ENCODE measurements at places on chromosomes 13 and 19.

DNA sequence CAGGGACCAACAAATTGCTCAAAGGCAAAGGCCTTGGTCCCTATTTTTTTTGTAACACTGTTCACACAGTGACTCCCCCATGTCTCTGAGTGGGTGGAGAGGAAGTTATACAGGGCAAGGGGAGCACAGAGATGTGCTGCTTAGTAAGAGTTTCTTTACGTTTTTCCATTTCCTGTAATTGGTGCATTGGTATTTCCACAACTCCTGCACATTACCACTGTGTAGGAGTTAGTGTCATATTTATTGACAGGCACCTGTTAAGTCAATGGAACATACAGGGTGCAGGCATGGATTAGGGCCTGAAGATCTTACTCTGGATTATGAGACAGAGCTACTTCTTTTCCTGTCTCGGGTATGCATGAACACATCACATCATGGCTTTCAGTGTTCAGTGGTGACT is 45.2 kb downstream of the SOX21 start:
- no peak for DNase-seq

DNA sequence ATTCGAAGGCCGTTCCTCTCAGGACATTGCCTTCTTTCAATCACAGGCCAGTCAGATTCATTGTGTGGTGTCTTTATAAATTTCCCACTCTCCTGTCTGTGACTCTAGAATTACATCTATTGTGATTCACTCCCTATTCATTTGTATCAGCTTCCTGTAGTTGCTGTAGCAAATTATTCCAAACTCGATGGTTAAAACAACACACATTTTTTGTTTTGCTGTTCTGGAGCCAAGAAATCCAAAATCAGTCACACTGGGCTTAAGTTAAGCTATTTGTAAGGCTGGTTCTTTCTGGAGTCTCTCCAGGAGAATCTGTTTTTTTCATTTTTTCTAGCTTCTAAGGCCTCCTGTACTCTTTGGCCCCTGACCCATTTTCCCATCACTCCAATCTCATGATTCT is 1487.0 kb upstream of the SLC10A2 start:
- DNase-seq = peak; percentile 29

DNA sequence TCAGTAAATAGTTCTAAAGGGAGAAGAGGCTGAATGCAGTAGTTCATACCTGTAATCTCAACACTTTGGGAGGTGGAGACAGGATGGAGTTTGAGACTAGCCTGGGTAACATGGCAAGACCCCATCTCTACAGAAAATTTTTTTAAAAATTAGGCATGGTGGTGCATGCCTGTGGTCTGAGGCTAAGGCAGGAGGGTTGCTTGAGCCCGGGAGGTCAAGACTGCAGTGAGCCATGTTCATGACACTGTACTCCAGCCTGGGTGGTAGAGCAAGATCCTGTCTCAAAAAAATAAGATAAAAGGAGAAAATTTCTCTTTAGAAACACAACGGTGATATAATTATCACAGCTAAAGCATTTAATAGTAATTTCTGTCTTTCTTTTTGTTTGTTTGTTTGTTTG is 57.1 kb downstream of the SIPA1L3 start:
- no peak for DNase-seq

- DNase-seq = no peak
Measured at GRCh38 chr13:99514801-99515200, 13.5 kb downstream of the TM9SF2 start.

DNA sequence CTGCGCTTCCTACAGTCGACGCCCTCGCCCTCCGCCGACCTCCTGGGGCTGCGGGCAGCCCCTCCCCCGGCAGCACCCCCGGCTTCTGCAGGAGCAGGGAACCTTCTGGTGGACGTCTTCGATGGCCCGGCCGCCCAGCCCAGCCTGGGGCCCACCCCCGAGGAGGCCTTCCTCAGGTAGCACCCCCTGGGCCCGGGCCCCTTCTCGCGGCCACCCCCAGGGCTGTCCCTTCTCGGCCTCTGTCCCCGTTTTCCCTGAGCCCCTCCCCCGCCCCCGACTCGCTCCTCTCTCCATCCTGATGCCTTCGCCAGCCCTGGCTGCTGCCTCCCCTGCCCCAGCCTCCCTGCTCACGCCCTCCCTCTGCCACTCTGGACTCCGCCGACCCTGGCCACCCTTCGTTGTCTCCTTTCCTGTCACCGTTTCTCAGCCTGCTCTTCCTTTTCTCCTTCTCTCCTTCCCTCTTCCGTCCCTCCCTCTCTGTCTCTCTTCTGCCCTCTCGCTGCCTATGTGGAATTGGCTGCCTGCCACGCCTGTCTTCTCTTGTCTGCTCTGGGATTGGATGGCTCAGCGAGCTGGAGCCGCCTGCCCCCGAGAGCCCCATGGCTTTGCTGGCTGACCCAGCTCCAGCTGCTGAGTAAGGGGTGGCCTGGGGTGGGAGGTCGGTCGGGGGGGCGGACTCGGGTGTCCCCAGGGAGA is 11.0 kb downstream of the FUZ start:
- no peak for DNase-seq

DNA sequence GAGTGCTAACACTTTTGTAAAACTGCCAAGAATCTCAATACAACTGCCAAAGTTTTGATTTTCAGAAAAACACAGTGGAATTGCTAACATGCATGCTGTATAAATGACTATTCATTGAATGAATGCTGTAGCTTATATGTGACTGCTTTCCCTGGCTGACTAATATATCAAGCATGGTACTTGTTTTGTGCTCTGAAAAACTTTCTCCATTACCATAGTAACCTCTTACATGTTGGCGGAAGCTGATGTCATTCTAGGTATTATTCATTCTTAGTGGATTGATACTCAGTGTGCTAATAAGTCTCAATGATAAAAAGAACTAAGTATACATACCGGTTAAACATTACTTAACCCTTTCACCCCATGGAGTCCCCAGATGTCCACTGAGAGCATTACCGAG is 166.1 kb upstream of the MYO16 start:
- peak; percentile 51 for DNase-seq

DNA sequence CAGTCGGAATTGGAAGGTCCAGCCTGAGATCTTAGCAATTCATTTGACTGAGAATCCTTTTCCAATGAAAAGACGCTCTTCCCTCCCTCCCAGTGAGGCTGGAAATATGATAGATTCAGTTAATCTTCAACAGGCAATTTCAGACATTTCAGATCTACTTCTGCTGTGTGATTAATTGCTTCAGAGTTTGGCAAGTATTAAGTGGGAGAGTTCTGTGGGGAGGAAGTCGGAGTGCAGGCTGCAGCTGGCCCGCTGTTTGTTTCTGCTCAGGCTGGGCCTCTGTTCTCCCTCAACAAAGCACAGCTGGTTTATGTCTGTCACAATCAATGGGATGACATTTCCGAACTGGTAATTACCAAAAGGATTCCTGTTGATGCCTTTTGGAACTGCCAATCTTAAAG is 178.2 kb downstream of the NDFIP2 start:
- DNase-seq = no peak

DNA sequence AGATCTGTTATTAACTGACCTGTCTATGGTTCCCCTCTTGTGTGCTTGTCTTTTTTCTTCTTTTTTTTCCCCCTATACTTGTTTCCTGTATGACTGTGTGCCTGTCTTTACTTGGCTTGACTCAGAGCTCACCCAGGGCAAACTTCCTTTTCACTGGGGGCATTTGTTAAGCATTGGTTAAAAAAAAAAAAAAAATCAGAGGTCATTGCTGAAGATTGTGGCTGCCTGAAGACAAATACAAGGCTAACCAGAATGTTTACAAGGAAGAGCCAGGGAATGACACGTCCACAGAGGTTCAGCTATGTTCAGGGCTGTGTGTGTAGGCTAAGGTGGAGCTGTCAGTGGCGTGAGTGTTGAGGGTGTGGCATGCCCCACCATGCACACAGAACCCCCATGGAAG is 47.1 kb downstream of the LNX2 start:
- no peak for DNase-seq

DNA sequence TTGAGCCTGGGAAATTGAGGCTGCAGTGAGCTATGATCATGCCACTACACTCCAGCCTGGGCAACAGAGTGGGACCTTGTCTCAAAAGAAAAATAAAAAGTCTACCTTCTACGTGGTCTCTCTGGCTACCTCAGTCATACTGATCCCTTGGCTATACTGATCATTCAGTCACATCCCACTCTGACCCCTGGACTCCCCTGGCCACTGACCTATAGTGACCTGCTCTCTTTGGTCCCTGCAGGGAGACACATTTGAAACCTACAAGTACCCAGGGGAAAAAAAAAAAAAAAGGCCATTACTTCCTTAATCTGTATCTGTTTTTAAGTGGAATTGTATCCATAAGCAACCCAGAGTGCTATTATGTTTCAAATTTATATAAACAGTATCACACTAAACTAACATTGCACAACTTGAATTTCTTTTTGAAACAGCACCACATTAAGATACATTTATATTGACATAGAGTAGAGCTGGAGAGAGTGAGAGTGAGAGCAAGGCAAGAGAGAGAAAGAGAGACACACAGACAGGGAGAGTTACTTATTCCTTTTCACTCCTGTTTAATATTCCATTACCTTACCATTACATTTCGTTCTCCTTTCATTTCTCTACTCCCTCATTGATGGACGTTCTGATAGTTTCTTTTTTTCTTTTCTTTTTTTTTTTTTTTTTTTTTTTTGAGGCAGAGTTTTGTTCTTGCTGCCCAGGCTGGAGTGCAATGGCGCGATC is 23.7 kb upstream of the CERS4 start:
- no peak for DNase-seq

DNA sequence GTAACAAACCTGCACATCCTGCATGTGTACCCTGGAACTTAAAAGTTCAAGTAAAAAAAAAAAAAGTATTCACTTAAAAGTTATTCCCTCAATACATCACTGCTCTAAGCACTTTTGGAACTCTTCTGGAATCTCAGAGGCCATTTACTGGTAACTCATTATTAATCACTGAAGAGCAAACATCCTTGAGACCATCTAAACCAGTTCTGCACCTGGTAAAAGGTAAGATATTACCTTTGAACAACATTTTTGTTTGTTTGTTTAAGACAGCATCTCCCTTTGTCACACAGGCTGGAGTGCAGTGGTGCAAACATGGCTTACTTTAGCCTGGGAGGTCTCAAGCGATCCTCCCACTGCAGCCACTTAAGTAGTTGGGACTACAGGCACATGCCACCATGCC is 16.7 kb downstream of the UGGT2 start:
- DNase-seq = no peak

DNA sequence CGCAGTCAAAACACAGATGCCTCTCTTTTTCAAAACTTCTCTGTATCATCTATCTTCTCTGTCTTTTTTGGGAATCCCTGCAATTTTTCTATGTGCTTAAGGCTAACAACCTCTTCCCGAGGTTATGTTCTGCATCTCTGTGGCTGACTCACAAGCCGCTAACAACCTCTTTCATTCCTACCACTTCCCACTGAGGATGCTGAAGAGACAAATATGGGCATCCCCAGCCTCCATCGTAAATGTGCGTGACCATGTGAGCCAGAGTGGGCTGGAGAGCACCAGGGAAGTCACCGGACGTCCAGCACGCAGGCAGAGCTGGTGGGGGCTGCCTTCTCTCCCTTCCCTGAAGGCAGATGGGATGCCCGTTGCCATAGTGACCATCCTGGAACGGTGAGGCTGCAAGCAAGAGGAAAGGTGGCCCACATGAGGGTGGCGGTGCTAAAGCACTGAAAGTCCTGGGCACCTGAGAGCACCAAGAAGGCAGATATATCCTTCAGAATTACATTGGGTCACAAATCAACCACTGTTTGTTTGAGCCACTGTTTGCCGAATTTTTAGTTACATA is 122.8 kb downstream of the SHISA2 start:
- DNase-seq = no peak

GRCh38 chr13:91659256-91660075 is 261.0 kb downstream of the GPC5 start:
- no peak for DNase-seq

- no peak for DNase-seq
Measured at GRCh38 chr13:41605319-41606285, 148.3 kb downstream of the RGCC start.

- DNase-seq = no peak
Measured at GRCh38 chr19:40217934-40218890, at the start of gene TTC9B. Gene TTC9B (minus strand): TSS chr19:40218384. CDS start chr19:40218381, 3 bp downstream.

GRCh38 chr19:991174-991931 is 7.2 kb downstream of the WDR18 start:
- DNase-seq = no peak

DNA sequence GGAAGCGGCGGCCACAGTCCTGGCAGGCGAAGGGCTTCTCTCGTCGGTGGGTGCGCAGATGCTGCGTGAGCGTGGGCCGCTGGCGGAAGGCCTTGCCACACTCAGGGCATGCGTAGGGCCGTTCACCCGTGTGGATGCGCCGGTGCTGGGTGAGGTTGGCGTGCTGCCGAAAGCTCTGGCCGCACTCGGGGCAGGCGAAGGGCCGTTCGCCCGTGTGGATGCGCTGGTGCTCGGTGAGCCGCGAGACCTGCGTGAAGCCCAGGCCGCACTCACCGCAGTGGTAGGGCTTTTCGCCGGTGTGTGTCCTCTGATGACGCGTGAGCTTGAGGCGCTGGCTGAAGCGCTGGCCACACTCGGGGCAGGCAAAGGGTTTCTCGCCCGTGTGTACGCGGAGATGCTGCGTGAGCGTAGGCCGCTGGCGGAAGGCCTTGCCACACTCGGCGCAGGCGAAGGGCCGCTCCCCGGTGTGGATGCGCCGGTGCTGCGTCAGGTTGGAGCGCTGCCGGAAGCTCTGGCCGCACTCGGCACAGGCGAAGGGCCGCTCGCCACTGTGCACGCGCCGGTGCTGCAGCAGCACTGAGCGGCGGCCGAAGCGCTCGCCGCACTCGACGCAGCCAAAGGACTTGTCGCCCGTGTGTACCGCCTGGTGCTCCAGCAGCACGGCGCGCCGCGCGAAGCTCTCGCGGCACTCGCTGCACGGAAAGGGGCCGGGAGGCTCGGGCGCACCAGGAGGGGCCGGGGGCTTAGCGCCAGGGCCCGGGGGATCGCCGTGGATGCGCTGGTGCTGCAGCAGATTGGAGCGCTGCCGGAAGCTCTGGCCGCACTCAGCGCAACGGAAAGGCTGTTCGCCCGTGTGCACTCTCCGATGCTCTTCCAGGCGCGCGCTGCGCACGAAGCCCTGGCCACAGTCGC is 4.0 kb upstream of the UBE2M start:
- DNase-seq = no peak

DNA sequence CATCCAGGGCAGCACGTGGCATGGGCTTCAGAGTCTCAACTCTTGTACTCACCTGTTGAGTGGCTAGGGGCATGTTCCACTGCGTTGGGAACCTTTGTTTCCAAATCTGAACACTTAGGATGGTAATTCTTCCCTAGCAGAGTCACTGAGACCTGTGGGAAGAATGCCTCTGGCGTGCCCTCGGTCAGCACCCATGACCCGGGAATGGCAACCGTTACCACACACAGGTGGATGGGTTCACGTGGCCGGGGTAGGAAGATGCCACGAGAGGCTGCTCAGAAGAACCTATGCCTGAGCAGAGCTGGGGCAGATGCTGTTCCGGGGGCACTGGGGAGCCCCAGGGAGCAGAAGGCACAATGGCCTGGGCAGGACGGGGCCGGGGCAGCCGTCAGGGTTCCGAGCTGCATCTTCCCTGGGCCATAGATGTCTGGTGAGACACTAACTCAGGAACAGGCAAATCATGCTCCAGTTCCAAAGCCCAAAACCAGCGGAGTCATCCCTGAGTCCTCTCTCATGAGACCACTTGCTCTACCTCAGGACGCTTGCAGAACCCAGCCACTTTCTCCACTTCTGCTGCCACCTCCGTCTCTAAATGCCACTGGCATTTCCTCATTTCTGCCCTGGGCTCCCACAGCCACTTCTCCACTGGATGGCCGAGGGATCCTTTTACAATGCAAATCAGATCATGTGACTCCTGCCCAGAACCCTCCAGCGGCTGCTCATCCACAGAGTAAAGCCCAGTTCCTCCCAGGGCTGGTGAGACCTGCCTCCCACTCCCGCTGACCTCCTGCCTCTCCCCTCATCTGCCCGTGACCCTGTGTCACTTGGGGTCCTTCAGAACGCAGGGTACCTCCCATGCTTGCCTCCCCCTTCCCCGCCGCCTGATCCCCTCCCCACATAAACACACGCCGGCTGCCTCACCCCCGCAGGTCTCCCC is 36.7 kb downstream of the FAM124A start:
- no peak for DNase-seq
